ENCODE measurements at places on chromosomes 11 and 22.
A peak's percentile ranks its signal among the peaks of the same experiment; 100 is the strongest.

DNA sequence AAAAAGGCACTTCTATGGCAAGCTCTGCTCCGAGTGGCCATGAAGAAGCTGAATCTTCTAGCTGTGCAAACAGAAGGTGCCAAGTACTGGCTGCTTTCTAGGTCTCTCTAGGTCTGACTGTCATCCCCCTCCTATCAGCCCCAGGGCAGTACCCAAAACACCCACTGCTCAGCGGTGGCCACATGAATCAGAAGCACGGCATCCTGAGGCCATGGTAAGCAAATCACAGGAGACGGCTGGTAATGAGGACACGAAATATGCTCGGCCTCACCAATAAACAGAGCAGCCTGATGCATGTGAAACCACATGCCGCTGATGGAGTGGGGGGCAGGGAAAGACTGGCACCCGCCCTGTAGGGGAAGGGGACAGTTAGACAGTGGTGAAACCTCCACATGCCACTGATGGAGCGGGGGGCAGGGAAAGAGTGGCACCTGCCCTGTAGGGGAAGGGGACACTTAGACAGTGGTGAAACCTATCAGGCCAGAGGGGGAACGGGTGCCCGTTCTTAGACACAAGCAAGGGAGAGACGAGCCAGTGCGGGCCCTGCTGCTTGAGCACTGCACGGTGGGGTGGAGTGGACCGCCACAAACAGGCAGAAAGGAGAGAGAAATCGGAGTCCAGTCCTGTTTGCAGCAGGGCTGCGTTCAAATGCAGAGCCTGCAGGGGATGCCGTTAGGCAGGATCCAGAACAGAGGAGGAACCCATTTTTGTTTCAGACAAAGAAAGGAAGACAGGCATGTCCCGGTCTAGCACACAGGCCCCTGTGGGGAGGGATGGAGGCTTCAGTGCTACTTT is 29.9 kb upstream of the MOB2 start:
- no peak for DNase-seq

DNA sequence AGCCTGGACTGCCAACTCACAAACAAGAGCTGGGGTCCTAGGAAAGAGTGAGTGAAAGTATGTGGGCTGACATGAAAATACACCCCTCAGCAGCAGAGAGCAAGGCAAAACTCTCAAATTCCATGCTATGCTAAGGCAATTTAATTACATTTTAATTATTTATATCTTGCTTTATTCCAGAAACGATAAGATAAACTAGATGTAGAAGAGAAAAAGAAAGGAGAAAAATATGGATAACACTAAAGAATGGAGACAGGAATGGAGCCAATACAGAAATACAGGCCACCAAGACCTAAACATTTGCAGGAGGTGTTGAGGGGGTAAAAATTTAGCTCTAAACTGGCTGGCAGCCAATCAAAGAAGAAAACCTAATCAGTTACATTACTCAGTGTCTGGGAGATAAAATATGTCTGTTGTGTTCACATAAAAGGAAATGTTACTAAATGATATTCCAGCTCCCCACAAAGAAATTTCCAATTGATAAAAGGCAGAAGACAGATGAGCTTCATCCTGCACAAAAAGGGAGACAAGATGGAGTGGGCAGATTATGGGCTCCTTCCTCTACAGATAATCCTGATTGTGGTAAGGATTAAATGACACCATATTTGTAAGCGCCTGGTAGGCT is 223.5 kb upstream of the BLID start:
- DNase-seq = no peak

DNA sequence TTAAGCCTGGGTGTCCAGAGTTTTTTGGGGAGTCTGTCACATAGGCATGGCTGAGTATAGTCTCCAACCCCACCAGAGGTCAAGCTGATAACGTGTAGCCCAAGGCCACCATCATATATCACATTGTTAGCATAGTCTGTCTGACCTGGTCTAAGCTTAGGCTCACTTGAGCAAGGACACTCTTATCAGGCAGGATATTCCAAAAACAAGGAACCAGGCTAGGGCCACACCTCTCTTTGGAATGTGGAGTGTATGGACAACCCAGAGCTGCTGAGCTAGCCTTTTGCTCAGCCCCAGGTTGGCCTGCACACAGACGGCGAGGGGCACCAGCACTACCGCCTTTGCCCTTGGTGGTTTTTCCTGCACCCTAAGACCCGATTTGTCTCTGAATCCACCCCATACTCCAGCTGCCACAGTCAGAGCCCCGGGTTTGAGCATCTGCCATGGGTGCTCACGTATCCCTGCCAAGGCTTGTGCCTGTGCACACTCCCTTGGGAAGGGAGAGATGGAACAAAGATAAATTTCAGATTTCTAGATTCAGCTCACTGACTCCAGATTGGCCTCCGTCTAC is 7.2 kb downstream of the SNAP29 start:
- no peak for DNase-seq

DNA sequence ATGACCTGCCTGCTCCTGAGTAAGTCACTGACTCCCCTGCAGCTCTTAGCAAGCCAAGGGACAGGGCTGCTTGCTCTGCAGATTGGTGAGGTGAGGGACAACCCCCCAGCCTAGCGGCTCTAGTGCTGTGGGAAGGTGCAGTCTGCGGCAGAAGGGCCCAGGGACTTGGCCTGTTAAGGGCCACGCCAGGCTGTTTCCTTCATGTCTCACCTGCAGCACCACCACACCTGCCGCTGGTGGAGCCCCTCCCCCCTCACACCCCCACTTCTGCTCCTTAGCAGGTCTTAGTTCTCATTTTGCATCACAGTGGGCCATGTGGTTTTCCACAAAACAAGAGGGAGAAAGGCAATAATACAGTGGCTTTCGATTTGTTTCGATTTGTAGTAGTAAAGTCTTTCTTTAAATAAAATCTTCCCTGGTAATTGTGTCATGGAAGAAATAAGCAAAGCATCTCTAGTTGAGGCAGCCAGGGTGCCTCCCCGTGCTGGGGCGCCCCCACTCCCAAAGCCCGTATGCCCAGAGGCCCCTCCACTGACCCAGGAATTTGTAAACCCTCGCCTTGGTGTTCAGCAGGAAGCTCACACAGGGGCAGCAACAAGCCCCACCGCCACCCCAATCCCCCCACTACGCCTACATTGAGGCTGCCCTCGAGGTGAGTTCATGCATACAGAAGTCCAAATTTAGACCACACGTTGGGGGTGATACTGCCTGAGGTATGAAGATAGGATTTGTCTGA is 86.5 kb upstream of the CLDN5 start:
- no peak for DNase-seq

DNA sequence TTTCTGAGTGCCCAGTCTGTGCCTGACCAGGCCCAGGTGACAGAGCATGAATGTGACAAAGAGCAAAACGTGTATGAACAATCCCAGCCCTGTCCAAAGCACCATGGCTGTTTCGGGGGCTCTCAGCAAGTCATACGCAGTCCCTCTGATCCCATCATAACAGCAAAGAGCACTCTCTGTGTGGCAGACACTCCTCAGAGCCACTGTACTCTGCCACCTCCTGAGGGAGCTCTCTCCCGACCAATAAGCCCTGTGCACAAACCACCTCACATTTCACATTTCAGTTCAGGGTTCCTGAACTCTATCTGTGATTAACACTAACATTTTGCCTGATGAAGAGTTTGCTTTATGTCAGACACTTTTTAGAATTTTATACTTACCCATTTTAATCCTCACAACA is 6.6 kb downstream of the DGCR2 start:
- no peak for DNase-seq

GRCh38 chr11:35412285-35412684 is 7.1 kb downstream of the SLC1A2 start:
- DNase-seq = no peak

GRCh38 chr22:46467006-46467405 is 70.4 kb downstream of the CELSR1 start:
- no peak for DNase-seq

GRCh38 chr11:122618927-122619326 is 36.6 kb upstream of the UBASH3B start:
- no peak for DNase-seq

DNA sequence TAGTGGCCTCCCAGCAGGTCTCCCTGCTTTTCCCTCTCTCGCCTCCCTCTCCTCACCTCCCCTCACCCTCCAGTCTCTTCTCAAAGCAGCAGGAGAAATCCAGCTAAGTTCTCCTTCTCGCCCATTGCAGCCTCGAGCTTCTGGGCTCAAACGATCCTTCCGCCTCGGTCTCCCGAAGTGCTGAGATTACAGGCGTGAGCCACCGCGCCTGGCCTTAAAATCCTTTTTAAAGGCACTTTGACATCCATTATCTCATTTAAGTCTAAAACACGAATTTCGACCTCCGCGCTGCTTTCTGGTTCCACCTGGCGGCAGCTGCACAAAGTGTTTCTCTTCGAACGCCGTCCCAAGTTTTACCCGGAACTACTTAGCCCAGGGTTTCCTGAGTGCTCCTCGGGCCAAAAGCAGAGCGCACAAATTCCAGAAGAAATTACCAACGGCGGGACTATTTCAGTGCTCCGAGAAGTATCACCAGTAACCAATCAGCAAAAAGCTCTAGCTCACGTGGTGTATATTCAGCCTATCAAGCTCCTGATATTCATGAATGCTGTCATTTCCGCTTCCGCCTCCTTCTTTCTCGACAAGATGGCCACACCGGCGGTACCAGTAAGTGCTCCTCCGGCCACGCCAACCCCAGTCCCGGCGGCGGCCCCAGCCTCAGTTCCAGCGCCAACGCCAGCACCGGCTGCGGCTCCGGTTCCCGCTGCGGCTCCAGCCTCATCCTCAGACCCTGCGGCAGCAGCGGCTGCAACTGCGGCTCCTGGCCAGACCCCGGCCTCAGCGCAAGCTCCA is at the start of gene EIF3F:
Gene EIF3F (plus strand): TSS at position 570 of the 792 bp plus-strand sequence. CDS start 16 bp downstream, at position 586.
- DNase-seq = peak; percentile 77

GRCh38 chr11:61072316-61073109 is 29.8 kb upstream of the CD5 start:
- no peak for DNase-seq

DNA sequence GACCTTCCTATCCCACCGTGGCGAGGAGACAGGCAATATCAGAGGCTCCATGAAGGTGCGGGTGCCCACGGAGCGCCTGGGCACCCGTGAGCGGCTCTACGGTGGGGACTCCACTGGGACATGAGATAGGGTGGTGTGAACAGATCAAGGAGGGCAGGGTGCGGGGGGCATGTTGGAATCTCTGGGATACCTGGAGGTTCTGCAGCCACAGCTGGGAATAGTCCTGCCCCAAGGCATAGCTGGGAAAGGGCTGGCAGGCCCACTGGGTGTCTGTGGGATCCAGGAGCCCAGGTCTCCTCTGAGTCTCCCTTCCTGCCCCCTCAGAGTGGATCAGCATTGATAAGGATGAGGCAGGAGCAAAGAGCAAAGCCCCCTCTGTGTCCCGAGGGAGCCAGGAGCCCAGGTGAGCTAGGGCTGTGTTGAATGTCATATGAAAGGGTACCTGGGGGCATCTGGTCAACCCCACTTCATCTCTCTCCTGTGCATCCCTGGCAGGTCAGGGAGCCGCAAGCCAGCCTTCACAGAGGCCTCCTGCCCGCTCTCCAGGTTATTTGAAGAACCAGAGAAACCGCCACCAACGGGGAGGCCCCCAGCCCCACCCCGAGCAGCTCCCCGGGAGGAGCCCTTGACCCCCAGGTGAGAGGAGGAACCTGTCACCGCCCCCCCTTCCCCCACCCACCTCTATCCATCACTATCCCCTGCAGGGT is 8.5 kb downstream of the PHOX2A start:
- no peak for DNase-seq

- no peak for DNase-seq
These were observed 2.7 kb downstream of the BCL2L13 start for GRCh38 chr22:17641269-17641668.

DNA sequence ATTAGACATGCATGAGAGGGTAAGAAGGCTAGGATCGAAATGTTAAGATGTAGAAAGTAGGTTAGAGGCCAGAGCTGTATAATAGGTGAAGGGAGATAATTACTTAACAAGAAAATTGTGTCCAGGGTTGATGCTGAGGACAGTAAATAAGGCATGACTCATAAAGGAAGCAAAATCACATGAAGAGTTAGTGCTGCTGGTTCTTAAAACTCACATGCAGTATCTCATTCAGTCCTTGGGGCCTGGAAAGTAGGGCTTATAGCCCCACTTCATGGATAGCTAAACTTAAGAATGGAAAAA is 130.2 kb downstream of the NCAM1 start:
- no peak for DNase-seq

- DNase-seq = no peak
These were observed 138.4 kb downstream of the DBX1 start for GRCh38 chr11:20021771-20022362.

GRCh38 chr11:78493413-78493975 is 75.9 kb upstream of the GAB2 start:
- no peak for DNase-seq

GRCh38 chr11:5705688-5706087 is 16.1 kb downstream of the TRIM22 start:
- no peak for DNase-seq

DNA sequence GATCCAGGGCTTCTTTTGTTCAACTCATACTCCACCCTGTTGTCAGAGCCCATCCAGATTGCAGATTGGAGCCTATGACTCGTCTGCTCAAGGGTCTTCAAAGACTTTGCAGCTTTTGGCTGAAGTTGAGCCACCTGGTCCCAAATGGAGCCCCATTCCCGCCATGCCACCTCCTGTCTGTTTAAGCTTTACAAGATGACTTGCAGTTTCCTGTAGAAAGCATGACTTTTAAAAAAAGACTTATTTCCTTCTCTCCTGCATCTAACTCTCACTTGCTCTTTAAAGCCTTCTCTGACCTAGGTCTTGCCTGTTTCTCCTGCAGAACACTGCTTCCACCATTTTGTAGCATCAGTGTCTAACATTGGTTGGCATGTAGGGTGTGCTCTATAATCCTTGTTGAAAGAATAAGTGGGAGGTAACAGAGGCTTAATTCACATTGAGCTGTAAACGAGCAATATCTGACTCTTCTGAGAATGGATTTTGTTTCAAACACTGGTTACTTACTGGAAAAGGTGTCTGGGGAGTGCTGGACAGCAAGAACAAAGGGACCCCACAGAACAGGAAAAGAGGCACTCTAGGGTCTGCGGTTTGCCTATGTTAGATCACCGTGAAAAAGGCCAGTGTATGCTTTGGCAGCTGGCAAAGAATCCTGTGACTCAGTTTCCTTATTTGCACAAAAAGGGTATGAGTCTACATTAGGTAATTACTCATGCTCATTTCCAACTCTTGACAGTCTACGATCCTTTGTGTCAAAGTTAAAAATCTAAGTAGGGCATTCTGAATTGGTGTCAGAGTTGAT is 30.3 kb downstream of the NF2 start:
- DNase-seq = no peak

- DNase-seq = peak; percentile 59
These were observed 1.8 kb upstream of the RASGRP2 start for GRCh38 chr11:64745521-64746328.

DNA sequence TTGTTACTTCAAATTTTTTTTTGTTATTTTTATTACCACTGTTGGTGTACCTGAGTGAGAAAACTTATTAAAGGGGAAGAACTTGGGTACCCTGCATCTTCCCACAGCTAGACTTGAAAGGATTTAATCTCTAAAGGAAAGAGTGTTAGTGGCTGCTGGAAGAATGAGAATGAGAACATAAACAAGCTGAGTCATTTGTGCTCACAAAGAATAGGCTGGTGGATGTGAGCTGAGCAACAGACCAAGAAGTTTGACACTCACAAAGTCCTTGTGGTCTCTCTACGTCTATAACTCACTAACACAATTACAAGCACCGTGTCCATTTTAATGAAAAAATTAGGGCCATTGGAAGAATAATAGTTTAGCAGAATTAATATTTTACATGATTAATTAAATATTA is 217.6 kb upstream of the ANO5 start:
- no peak for DNase-seq
